ENCODE measurements at places on chromosomes 5 and 9. TPM values are rescaled to one million over a fixed set of nuclear protein-coding genes. Genes with fewer than 3 reads are reported as not detected.
A peak's percentile ranks its signal among the peaks of the same experiment; 100 is the strongest.

Gene IFNA13
- total RNA-seq, result 1.1 TPM

- peak; percentile 47 for DNase-seq
- no peak overlapping the region for H3K4me3 ChIP-seq
- no peaks in the 10 kb centered on the region for H3K27me3 ChIP-seq
- H3K27ac ChIP-seq, result peak overlapping the region; percentile 39
Measured at GRCh38 chr9:131418143-131419025, 24.5 kb downstream of the PRRC2B start.

DNA sequence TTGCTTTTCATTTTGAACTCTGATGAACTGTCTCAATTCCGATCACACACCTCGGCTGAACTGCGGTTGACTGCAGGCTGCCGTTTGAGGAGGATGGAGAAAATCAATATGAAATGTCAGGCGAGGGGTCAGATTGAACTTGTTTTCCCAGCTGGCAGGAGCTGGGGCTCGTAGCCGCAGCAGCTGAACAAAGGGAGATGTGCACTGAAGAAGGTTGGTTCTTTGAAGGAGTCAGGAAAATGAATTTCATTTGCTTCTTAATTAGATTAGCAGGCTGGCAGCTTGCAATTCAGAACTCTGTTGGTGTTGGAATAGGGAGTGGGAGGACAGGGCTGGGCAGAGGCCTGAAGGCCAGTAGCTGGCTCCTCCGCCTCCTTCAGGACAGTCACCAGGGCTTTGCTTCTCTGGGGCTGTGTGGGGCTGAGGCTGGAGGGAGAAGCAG, 117.4 kb upstream of the GPR151 start:
- DNase-seq, result no peak
- no peaks in the 10 kb centered on the region for H3K27me3 ChIP-seq
- no peak overlapping the region for H3K27ac ChIP-seq
- no peaks in the 10 kb centered on the region for H3K36me3 ChIP-seq
- no peak overlapping the region for H3K4me3 ChIP-seq

Gene LRRC19
- 0.27 TPM for total RNA-seq

Gene TAF11L5
- total RNA-seq, result not detected

Data from lower lobe of right lung (tissue), 2 donors.